RPMI8226 (cell line): ENCODE measurements at places on chromosomes 3 and 15.

GRCh38 chr15:29815000-29815710 is 7.1 kb downstream of the TJP1 start:
- DNase-seq: no peak

GRCh38 chr15:66619152-66619903 is 53.5 kb upstream of the LCTL start:
- peak; percentile 77 for DNase-seq

GRCh38 chr3:126946405-126946804 is 36.5 kb upstream of the PLXNA1 start:
- DNase-seq: no peak

DNA sequence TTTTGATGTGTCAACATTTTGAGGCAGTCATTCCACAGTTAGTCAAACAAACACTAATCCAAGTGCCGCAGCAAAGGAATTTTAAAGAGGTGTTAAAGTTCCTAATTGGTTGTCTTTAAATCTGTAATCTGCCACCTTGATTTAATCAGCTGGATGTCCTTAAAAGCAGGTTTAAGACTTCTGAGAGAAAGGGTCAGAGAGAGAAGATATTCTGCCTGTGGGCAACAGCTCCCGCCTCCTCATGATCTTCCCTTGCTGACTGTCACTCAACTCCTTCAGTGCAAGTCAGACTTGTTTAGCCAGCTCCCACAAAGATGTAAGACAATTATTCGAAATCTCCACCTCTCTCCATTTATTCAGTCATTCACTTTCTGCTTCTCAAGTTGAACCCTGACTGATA is 92.6 kb upstream of the MYRIP start:
- DNase-seq: no peak

DNA sequence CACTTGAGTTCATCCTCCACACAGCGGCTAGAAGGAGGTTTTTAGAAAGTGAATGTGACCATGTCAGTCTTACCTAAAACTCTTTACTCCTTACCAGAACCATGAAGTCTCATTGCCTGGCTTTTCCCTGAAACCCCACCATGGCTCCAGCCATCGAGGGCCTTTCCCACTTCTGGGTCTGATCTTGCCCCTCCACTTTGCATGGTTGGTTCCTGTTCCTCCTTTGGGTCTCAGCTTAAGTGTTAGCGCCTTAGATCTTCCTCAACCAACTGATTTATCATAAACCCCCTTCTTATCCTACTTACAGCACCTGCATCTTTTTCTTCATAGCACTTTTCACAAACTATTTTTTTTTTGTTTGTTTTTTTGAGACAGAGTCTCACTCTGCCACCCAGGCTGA is 45.9 kb upstream of the ULK4 start:
- DNase-seq: no peak
